Metanephros (tissue), 2 donors: ENCODE measurements at places on chromosomes 16 and 17. TPM values are rescaled to one million over a fixed set of nuclear protein-coding genes. Genes with fewer than 3 reads are reported as not detected.

KRT36 gene
- total RNA-seq: not detected

IGF2BP1 gene
- 4.3 TPM for total RNA-seq

KLHDC4 gene
- 26.4 TPM for total RNA-seq

UTS2R gene
- 0.29 TPM for total RNA-seq

RNF222 gene
- total RNA-seq: not detected

HIC1 gene
- 97.9 TPM for total RNA-seq

CACNA1G gene
- total RNA-seq: 17.1 TPM

STAC2 gene
- total RNA-seq: 0.93 TPM

OR3A3 gene
- not detected for total RNA-seq

PIRT gene
- not detected for total RNA-seq

CANT1 gene
- total RNA-seq: 35.6 TPM

TNP2 gene
- not detected for total RNA-seq

KRTAP4-4 gene
- not detected for total RNA-seq

LGALS9C gene
- total RNA-seq: not detected

CD300LF gene
- total RNA-seq: 3.0 TPM

OR1F1 gene
- total RNA-seq: not detected

SECTM1 gene
- total RNA-seq: 3.6 TPM

CA5A gene
- not detected for total RNA-seq

ZNF205 gene
- 19.0 TPM for total RNA-seq

MYH8 gene
- total RNA-seq: 1,213 TPM

SLC16A6 gene
- total RNA-seq: 1.7 TPM

KRTAP2-2 gene
- total RNA-seq: not detected

ZSCAN10 gene
- total RNA-seq: 0.12 TPM

SALL1 gene
- 56.6 TPM for total RNA-seq

TBCD gene
- 69.2 TPM for total RNA-seq

KCNJ16 gene
- 124 TPM for total RNA-seq

FBXW10 gene
- total RNA-seq: 0.18 TPM

TBX6 gene
- total RNA-seq: 1.1 TPM

BCO1 gene
- total RNA-seq: 3.2 TPM

C1QTNF1 gene
- 8.8 TPM for total RNA-seq

THOC6 gene
- total RNA-seq: 18.2 TPM

CA10 gene
- total RNA-seq: 6.1 TPM

SPOP gene
- 103 TPM for total RNA-seq

TPSG1 gene
- total RNA-seq: not detected

TMIGD1 gene
- not detected for total RNA-seq

MAP2K6 gene
- total RNA-seq: 19.9 TPM

TBX2 gene
- 103 TPM for total RNA-seq

PLA2G10 gene
- total RNA-seq: not detected

PDILT gene
- total RNA-seq: not detected

ANKRD40CL gene
- not detected for total RNA-seq

ZPBP2 gene
- not detected for total RNA-seq

KRT24 gene
- not detected for total RNA-seq

NXN gene
- 50.2 TPM for total RNA-seq
